ENCODE measurements at places on chromosomes 5 and 9.

DNA sequence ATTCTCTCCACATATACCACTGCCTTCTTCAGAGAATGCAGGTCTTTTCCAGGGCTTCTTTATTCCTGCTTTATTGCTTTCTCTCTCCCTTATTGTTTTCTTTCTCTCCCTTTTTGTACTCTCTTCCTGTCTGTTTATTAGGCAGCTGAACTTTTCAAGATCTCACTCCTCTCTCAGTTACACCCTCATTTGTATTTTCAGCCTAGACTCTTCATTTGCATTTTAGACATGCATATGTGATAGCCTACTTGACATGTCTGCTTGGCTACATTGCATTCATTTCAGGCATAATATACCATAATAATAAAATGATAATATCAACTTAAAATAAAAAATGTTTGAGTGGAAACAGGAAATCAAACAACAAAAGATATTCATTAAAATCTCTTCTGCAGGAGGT, 377.9 kb upstream of the TNC start:
- DNase-seq = no peak

DNA sequence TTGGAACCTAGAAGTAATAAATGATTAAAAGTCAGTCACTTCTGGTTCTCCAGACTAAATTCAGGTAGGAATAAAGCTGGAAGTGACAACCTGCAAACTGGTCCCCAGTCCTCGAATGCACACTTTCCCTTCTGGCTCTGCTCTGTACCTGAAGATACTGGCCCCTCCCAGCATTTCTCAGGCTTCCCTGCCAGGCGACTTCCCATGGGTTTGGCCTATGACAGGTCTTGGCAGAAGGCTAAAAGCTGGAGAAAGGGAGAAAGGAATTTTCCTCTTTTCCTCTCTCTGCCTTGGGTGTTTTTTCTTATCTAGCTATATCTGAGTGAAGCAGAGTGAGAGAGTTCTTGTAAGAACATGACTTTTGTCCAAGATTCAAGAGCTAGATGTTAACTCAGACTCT, 1005.7 kb downstream of the DTWD2 start:
- no peak for DNase-seq

DNA sequence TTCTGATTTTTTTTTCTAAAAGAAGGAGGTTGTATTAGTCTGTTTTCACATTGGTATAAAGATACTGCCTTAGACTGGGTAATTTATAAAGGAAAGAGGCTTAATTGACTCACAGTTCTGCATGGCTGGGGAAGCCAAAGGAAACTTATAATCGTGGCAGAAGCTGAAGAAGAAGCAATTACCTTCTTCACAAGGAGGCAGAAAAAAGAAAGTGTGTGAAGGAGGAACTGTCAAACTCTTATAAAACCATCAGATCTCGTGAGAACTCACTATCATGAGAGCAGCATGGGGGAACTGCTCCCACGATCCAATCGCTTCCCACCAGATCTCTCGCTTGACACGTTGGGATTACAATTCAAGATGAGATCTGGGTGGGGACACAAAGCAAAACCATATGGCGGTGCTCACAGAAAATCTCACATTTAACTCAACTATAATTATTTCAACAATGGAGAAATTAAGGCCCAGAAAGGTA, 27.1 kb downstream of the DPYSL3 start:
- DNase-seq = no peak

- DNase-seq = no peak
Observed at GRCh38 chr5:176837707-176838115, 27.4 kb downstream of the UNC5A start.

- DNase-seq = no peak
Observed at GRCh38 chr5:14838396-14839319, 32.9 kb downstream of the ANKH start.

DNA sequence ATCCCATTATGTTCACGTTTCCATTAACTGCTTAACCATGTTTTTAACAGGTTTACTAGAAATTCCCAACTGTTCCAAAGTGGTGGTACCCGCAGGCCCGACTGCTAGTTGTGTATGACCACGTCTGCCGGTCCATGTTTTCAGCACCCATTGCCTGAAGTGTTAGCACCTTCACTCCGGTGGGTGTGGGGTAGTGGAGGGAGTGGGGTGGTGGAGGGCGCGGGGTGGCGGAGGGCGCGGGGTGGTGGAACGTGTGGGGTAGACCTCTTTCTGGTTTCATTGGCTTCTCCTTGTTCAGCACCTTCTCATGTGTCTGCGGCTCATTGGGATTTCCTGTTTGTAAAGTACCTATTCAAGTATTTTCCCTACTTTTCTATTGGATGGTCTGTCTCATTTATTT, 37.7 kb downstream of the TPPP start:
- no peak for DNase-seq

DNA sequence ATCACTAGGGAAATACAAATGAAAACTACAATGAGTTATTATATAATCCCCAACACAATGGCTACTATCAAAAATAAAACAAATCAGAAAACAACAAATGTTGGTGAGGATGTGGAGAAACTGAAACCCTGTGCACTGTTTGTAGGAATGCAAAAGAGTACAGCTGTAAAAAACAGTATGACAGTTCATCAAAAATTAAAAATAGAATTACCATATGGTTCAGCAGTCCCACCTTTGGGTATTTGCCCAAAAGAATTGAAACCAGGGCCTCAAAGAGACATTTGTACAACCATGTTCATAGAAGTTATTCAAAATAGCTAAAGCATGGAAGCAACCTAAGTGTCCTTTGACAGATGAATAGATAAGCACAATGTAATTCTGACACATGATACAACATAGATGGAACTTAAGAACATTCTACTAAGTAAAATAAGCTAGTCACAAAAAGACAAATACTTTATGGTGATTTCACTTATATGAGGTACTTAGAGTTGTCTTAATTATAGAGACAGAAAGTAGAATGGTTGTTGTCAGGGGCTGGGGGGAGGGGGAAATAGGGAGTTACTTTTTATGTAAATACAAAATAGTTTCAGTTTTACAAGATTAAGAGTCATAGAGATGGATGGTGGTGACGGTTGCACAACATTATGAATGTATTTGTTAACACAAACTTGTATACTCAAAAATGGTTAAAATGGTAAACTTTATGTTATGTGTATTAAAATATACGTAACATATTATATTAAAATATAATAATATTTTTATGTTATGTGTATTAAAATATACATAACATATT, 102.8 kb downstream of the KCTD16 start:
- DNase-seq = no peak

DNA sequence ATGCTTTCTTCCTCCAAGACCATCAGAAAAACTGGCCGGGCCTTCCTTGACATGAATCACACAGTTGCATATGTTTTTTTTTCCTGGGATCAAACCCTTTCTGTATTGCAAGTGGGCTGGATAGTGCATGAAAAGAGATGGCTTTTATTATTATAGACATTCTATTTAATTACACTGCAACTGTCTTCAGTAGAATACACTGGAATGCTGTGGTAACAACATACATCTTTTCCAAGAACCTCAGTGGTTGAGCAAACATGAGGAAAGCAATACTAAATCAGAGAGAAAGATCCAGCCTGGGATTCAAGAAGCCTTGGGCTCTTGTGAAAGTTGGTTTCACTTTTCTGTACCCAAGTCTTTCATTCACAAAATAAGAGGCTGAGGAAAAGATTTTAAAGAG, 193.0 kb downstream of the DMAC1 start:
- DNase-seq = no peak

DNA sequence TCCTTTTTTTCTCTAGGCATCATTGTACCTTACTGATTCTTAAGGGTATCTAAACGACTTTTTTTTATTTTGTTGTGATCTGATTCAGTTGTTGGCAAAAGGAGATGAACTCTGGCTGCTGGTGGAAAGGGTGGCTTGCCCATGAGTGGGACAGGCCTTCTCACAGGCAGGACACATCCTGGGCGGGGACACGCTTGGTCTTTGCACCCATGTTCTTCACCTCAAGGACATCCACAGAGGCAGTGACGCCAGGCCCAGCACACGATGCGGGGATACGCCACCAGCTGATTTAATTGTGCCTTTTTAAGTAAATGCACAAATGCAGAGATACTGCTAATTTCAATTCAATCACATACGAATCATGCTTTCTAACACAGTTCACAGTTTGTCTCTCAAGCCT, 208.1 kb downstream of the FANCC start:
- no peak for DNase-seq

DNA sequence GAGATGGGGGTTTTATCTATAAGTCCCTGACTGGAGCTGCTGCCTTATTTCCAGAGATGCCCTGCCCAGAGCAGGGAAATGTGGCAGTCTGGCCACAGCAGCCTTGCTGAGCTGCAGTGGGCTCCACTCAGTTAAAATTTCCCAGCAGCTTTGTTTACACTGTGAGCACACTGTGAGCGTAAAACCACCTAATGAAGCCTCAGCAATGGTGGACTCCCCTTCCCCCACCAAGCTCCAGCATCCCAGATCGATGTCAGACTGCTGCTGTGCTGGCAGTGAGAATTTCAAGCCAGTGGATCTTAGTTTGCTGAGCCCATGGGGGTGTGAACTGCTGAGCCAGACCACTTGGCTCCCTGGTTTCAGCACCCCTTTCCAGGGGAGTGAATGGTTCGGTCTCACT, 208.7 kb upstream of the RAI14 start:
- no peak for DNase-seq

DNA sequence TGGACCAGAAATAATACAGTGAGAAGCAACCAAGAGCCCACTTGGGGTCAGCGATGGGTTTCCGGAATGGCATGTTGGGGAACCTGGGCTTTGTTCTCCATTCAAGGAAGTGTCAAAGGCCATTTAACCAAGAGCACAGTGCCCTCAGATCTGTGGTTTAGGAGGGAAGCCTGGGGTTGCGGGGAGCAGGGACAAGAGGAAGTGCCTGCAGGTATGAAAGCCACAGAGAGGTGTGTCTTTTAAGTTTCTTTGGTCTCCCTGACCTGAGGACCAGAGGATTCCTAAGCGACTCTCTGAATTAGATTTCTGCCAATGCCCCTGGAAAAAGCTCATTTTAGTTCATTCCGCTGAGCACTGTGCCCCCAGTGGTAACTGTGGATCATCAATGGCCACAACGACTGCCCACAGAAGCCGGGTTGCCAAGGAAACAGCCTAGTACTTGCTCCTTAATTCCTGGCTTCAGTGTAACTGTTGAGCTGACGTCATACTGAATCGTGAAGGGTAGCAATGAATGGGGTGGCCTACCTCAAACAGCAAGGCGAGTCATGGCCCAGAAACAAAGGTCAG, 107.3 kb upstream of the SPIN1 start:
- DNase-seq = no peak

- DNase-seq = no peak
Observed at GRCh38 chr9:123608104-123608503, 252.1 kb downstream of the CRB2 start.

DNA sequence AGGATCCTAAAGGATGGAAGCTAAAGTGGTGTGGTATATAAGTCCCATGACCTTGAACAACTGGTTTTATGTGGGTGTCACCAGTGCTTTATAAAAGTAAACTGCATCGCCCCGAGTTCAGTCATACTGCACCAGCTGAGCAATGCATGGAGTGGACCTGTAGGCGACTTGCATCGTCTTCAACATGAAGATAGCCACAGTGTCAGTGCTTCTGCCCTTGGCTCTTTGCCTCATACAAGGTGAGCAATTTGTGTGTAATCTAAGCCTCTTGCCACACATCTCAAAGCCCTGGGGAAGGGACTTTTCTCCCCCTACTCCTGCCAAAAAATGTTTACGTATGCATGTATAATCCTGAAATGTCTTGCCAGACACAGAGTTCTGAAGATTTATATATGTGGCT, at the start of gene SPINK5:
Gene SPINK5 (plus strand): TSS at position 120 of the 400 bp plus-strand sequence. CDS start 65 bp downstream, at position 185.
- DNase-seq = no peak

DNA sequence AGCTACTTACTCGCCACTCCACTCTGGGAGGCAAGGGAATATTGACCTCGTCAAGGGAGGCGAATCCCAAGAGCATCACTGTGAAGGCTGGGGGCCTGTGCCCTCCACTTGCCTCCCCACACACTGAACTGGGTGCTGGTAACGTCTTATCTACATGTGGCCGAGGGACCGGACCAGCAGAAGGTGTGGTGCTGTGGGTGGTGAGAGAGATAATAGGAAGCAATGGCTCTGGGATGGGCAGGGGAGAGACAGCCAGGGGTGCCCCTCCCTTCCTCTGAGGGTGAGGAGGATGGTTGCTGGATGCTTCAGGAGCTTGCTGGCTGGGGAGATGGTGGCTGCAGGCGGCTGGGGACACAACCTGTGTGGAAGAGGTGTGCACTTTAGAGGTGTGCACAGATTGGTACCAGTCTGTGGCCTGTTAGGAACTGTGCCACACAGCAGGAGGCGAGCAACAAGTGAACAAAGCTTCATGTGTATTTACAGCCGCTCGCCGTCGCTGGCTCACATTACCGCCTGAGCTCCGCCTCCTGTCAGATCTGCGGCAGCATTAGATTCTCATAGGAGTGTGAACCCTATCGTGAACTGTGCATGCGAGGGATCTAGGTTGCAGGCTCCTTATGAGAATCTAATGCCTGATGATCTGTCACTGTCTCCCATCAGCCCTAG, 100.3 kb downstream of the ENTREP1 start:
- DNase-seq = no peak

- no peak for DNase-seq
Observed at GRCh38 chr5:148374690-148375360, 8.9 kb upstream of the FBXO38 start.

- no peak for DNase-seq
Observed at GRCh38 chr5:55037046-55037771, 13.2 kb downstream of the GZMK start.

DNA sequence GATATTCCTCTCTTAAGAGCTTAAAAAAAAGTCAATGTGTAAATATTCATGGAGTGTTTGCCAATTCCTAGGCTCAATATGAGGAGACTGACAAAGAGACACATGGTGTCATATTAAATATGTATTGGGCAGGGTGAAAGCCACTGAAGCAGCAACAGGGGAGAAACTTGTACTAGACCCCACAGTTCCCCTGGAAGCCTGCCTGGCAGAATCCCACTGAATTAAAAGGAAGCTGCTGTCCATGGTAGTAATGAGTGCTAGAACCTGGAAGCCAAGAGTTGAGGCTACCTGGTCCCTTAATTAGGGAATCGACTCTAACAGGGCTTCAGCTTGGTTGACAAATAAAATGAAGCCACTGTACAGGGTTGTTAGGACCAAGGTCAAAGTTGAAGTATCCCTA, 129.4 kb upstream of the GPR151 start:
- DNase-seq = no peak

DNA sequence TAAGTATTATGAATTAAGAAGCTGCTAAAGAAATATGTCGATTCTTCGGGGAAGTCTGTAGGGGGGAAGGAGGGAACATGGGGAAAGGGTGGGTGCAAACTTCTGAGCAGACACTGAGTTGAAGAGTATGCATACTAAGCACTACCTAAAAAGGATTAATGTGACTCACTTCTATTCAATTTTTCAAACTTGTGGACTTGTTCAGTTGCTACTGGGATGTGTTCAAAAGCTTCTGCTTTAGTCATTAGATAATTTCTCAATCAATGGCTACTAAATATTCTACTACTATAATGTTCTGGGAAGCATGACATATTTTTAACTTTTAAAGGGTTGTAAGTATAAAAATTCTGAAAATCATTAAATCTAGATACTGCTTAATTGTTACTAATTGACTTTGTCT, 109.7 kb upstream of the FER start:
- no peak for DNase-seq
